ENCODE measurements at places on chromosomes 7 and 10.

GRCh38 chr10:63236113-63236935 is 103.2 kb downstream of the NRBF2 start:
- no peaks in the 10 kb centered on the region for H3K27me3 ChIP-seq
- no peak for DNase-seq
- peak overlapping the region; percentile 65 for H3K27ac ChIP-seq
- H3K4me3 ChIP-seq = peak overlapping the region; percentile 25
- peaks cover 56% of the 10 kb centered on the region for H3K4me1 ChIP-seq
- H3K36me3 ChIP-seq = peaks cover 16% of the 10 kb centered on the region

GRCh38 chr7:41706228-41706930 is 3.5 kb upstream of the INHBA start:
- H3K4me3 ChIP-seq = peak overlapping the region; percentile 69
- peaks cover 15% of the 10 kb centered on the region for H3K4me1 ChIP-seq
- H3K27ac ChIP-seq = no peak overlapping the region
- H3K36me3 ChIP-seq = no peaks in the 10 kb centered on the region
- peaks cover 68% of the 10 kb centered on the region for H3K27me3 ChIP-seq
- no peak for DNase-seq

DNA sequence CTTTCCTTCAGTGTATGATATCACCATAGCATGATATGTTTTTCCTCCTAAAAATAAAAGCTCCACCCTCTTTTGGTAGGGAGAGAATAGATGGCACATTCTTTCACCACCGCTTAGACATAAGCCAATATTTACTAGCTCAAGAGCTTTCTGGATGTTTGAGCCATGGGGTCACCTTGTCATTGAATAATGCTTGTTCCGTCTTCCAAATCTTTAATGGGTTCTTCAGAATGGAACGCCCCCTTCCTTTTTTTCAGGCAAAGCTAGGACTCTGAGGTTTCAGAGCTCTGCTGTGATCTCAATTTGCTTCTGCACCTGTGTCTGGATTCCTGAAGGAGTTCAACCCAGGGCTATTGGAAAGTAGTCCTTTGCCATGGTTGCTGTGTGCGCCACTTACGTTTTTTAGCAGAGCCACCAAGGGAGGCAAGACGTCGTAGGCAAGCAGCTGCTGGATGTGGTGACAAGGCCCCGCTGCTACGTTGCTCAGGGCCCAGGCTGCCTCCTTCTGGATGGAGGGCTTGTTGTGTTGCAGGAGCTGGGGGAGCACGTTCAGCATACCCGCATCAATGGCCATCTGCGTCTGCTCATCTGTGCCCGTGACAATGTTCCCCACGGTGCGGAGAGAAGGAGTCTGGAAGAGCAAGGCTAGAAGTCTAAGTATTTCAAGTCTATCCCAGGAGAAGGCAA is 23.2 kb downstream of the KPNA7 start:
- no peak overlapping the region for H3K4me3 ChIP-seq
- DNase-seq = no peak
- no peak overlapping the region for H3K27ac ChIP-seq
- H3K27me3 ChIP-seq = no peaks in the 10 kb centered on the region

DNA sequence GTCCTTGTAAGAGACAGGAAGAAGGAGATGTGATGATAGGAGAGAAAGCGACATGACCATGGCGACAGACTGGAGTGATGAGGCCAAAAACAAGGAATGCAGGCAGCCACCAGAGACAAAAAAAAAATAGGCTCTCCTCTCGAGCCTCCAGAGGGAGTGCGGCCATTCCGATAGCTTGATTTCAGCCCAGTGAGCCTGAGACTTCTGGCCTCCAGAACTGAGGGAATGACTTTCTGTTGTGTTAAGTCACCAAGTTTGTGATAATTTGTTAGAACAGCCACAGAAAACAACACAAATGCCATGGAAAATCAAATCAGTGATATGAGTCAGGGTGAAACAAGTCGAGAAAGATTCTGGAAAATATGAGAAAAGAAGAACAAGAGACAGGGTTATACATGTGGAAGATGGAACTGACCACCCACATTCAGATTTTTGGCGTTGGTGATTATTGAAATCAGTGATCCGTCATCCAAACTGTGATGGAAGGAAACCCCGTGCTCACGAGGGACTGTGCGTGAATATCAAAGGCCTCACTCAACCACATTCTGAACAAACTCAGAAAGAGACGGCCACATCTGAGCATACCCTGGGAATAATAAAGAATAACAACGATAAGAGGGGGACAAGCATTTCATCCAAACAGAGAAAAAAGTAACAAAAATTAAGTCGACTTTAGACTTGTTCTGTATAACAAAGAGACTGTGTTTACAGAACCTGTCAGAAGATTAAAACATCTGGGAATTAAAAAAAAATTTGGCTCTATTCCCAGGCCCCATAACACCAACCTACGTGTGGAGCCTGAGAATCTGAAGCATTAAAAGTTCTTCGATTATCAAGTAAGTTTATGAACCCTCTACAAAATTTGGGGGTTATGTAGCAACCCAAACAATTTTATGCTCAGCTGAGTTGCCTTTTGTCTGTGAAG is 72.1 kb downstream of the EEPD1 start:
- no peaks in the 10 kb centered on the region for H3K36me3 ChIP-seq
- no peak for DNase-seq
- no peaks in the 10 kb centered on the region for H3K4me1 ChIP-seq
- no peak overlapping the region for H3K4me3 ChIP-seq
- H3K27me3 ChIP-seq = no peaks in the 10 kb centered on the region

- no peak overlapping the region for H3K27ac ChIP-seq
- H3K4me3 ChIP-seq = no peak overlapping the region
- peaks cover 3% of the 10 kb centered on the region for H3K36me3 ChIP-seq
- no peaks in the 10 kb centered on the region for H3K27me3 ChIP-seq
These were observed 94.7 kb downstream of the ZNRF2 start for GRCh38 chr7:30379131-30379530.

- H3K4me3 ChIP-seq = no peak overlapping the region
- peaks cover 18% of the 10 kb centered on the region for H3K4me1 ChIP-seq
- no peaks in the 10 kb centered on the region for H3K27me3 ChIP-seq
- no peak for DNase-seq
These were observed 19.2 kb downstream of the ADAP1 start for GRCh38 chr7:935164-935873.

GRCh38 chr10:74836877-74837276 is 10.5 kb downstream of the KAT6B start:
- no peak for DNase-seq
- H3K27ac ChIP-seq = no peak overlapping the region
- H3K27me3 ChIP-seq = no peaks in the 10 kb centered on the region

GRCh38 chr10:6050801-6051445 is 11.2 kb downstream of the IL2RA start:
- H3K27ac ChIP-seq = peak overlapping the region; percentile 99
- peak overlapping the region; percentile 82 for H3K4me3 ChIP-seq
- peak; percentile 96 for DNase-seq
- H3K27me3 ChIP-seq = peaks cover 7% of the 10 kb centered on the region
- peaks cover 85% of the 10 kb centered on the region for H3K4me1 ChIP-seq

DNA sequence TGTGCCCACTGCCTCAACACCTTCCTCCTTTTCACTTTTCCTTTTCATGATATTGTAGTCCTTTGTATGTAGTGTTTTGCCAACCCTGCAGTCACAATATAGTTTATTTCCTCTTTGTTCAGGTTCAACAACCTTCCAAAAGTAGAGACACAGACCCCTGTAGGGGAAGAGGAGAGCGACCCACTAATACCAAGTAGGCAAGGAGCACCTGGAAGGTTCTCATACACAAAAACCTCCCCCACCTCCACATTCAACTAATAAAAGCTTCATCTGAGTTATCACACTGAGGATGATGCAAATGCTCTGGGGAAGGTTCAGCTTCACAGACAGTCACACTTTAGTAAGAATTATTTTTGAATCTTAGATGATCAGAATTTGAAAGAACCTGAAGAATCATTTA is 41.6 kb downstream of the PIK3AP1 start:
- H3K4me1 ChIP-seq = peaks cover 3% of the 10 kb centered on the region
- no peak overlapping the region for H3K27ac ChIP-seq
- no peaks in the 10 kb centered on the region for H3K36me3 ChIP-seq
- no peak overlapping the region for H3K4me3 ChIP-seq
- peaks cover 3% of the 10 kb centered on the region for H3K27me3 ChIP-seq

DNA sequence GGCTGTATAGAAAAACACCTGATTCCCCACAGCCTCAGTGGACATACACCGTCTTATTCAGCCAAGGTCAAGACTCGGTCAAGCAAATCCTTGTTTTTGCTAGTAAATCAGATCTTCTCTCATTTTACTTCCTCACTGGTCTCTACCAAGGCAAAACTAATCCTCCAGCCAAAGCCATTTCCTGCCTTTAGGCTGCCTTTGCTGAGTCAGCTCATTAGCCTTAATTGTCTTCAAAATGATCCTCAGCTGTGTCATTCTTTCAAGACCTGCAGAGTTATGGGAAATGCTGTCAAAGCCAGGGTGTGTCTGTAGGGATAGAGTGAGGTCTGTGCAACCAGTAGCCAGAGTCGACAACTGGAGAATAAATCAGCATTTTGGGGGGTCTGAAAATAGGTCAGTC is 107.2 kb upstream of the FAM180A start:
- no peak for DNase-seq
- no peak overlapping the region for H3K4me3 ChIP-seq
- no peaks in the 10 kb centered on the region for H3K36me3 ChIP-seq
- no peaks in the 10 kb centered on the region for H3K4me1 ChIP-seq

GRCh38 chr7:115476671-115477181 is 553.8 kb downstream of the TFEC start:
- no peak overlapping the region for H3K27ac ChIP-seq
- H3K36me3 ChIP-seq = no peaks in the 10 kb centered on the region
- H3K27me3 ChIP-seq = peaks cover 50% of the 10 kb centered on the region
- H3K4me3 ChIP-seq = peak overlapping the region; percentile 29

- DNase-seq = peak; percentile 62
- H3K4me3 ChIP-seq = peak overlapping the region; percentile 78
- H3K36me3 ChIP-seq = peaks cover 4% of the 10 kb centered on the region
- peaks cover 38% of the 10 kb centered on the region for H3K4me1 ChIP-seq
These were observed 11.4 kb upstream of the REPIN1 start for GRCh38 chr7:150357270-150357669.

GRCh38 chr7:13152755-13153154 is 465.3 kb downstream of the ARL4A start:
- DNase-seq = no peak
- H3K27me3 ChIP-seq = peaks cover 4% of the 10 kb centered on the region
- no peaks in the 10 kb centered on the region for H3K36me3 ChIP-seq
- H3K4me3 ChIP-seq = no peak overlapping the region
- no peak overlapping the region for H3K27ac ChIP-seq

- no peak overlapping the region for H3K27ac ChIP-seq
- H3K27me3 ChIP-seq = peaks cover 16% of the 10 kb centered on the region
- DNase-seq = no peak
- H3K36me3 ChIP-seq = no peaks in the 10 kb centered on the region
These were observed 61.8 kb upstream of the FAM204A start for GRCh38 chr10:118403967-118404366.

GRCh38 chr10:42304341-42304740 is 334.0 kb downstream of the ZNF33B start:
- H3K4me1 ChIP-seq = no peaks in the 10 kb centered on the region
- peaks cover 72% of the 10 kb centered on the region for H3K36me3 ChIP-seq
- H3K27me3 ChIP-seq = no peaks in the 10 kb centered on the region
- H3K4me3 ChIP-seq = no peak overlapping the region

DNA sequence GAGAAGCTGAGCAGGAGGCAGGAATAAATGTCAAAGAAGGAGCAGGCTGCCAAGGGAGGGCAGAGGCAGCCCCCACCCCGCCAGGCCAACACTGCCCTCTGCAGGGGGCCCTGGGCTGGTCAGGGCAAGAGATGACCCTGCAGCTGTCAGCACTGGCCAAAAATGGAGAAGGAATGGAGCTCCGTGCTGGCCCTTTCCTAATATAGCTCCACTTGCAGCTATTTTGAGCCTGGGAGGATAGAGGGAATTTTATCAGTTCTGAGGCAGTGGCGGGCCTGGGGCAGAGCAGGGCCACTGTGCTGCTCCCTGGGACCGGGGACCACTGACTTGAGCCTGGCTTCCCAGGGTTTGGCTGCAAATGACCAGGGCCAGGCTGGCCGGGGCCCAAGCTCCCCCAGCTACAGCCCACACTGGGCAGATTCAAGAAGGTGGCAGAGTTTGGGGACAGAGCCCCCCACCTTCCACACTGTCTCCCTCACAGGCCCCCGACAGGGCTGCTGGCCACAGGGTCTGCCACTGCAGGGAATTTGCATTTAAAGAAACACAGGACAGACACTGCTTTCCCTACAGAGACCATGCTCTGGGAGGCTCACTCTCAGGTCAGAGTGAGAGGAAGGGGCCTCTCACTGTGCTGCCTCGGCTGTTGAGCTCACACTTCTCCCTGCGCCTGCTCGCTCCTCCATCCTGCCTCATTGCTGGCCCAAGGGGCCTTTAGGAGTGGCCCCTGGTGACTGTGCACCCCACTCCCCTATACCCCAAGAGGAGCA is 16.2 kb downstream of the LDB3 start:
- no peaks in the 10 kb centered on the region for H3K36me3 ChIP-seq
- H3K4me1 ChIP-seq = peaks cover 2% of the 10 kb centered on the region
- no peak for DNase-seq

GRCh38 chr10:78231939-78232338 is 198.3 kb downstream of the RPS24 start:
- H3K27ac ChIP-seq = no peak overlapping the region
- H3K4me3 ChIP-seq = no peak overlapping the region
- no peak for DNase-seq
- H3K4me1 ChIP-seq = no peaks in the 10 kb centered on the region
- H3K36me3 ChIP-seq = no peaks in the 10 kb centered on the region

DNA sequence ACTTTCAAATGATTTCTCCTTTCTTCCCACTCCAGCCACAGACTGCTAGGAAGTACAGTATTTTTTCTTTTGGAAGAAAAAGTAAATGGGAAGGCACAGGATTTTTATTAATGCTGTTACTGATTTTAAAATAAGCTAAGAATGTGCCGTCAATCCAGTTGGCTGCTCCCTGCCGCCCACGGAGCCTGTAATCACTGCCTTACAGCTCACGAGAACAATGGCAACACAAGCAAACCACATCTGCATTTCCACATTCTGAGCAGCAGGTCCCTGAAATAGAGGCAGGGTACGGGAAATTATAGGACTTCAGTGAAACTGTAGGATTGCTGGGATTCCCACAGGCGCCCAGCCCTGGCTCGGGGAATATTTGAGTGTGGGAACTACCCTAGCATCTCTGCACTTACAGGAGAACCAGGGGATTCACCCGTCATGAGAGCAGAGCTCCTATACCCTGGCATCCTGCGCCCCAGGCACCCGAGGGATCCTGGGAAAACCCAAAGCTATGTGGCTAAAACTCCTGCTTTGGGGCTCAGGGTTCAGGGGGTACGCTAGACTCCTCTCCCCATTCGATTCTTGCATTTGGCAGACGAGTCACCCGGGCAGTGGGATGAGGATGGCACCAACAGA is 72.9 kb upstream of the TNS3 start:
- no peak overlapping the region for H3K4me3 ChIP-seq
- no peaks in the 10 kb centered on the region for H3K36me3 ChIP-seq
- DNase-seq = no peak
- H3K27me3 ChIP-seq = no peaks in the 10 kb centered on the region
- H3K27ac ChIP-seq = no peak overlapping the region
- peaks cover 3% of the 10 kb centered on the region for H3K4me1 ChIP-seq

DNA sequence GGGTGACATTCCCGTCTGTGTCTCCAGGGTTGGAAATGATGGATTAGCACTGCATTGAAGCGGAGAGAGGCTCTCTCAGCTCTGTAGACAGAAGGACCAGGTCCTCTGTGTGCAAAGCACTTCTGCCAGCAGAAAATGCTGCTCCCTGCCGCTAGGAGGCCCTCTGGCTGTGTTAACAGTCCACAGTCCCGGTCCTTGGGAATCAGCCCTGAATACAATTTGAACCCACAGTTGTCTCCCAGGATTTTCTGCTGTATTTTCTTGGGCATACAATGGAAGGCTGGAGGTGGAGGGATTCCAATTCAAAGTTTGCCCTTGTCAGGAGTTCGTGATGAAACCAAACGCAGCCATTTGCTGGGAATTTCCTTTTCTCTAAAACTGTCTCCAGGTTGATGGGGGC is 205.2 kb downstream of the GLRX3 start:
- DNase-seq = no peak
- no peak overlapping the region for H3K4me3 ChIP-seq
- no peaks in the 10 kb centered on the region for H3K36me3 ChIP-seq
- no peaks in the 10 kb centered on the region for H3K4me1 ChIP-seq
